ENCODE measurements at places on chromosomes 3 and 15.

GRCh38 chr3:65716071-65716751 lies 322.5 kb downstream of the MAGI1 start:
- no peak for DNase-seq

DNA sequence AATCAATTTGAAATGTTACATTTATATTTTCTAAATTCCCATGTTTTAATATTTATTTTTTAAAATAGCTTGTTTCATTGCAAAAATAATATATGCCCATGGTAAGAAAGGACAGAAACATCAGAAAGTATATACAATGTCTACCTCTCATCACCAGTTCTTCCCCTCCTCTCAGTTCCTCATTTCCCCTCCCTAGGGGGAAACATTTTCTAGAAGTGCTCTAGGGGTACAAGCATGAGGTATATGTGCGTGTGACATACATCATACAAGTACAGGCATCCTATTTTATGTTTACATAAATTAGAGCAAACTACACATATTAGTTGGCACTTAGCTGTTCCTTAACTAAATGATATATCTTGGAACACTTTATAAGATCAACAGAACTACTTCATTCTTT lies 189.3 kb upstream of the VEPH1 start:
- no peak for DNase-seq

DNA sequence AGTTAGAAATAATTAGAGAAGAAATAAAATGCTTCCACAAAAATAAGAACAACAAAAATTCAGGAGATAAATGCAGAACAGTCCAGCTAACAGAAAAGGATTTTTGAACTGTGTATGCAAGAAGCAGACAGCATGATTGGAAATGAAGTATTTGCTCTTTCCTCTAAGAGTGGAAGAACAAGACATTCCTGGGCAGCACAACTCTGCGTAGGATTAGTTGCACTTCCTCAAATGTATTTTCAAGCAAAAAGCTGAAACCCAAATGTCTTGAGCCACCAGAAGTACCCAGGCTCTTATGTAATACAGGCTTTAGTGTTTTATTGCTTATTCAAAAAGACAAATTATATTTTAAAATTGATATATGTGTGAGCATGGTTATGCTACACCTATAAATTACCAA lies 127.2 kb downstream of the ZBTB20 start:
- no peak for DNase-seq

- no peak for DNase-seq
Observed at GRCh38 chr3:196585044-196585757, 16.7 kb downstream of the FBXO45 start.

DNA sequence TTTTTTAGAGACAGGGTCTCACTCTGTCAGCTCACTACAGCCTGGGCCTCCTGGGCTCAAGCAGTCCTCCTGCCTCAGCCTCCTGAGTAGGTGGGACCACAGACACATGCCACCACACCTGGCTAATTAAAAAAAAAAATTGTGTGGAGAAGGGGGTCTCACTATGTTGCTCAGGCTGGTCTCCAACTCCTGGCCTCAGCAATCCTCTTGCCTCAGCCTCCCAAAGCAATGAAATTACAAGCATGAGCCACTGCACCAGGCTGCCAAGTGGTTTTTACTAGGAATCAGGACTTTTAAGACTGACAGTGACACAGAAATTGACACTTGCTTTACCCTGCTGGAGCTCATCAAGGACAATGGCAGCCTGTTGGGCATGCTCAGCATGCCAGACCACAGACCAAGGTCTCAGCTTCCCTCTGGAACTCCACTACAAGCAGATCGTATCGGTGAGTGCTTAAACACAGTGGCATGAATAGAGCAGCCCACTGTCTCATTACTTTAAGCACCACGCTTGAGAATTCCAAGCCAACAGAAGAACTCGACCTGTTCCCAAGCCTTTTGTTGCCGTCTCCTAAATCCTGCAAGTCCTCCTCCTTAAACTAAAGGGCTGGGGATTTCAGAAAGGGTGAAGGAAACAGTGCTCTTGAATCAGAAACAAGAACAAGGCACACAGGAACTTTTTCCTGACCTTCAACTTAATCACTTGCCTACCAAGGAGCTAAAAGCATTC lies 41.4 kb downstream of the EOMES start:
- no peak for DNase-seq

- DNase-seq, result peak; percentile 44
Observed at GRCh38 chr3:23805633-23806533, at the start of gene UBE2E1. TSS of gene UBE2E1 (plus strand) at chr3:23805955. CDS start at chr3:23807270, 1,315 bp downstream.

DNA sequence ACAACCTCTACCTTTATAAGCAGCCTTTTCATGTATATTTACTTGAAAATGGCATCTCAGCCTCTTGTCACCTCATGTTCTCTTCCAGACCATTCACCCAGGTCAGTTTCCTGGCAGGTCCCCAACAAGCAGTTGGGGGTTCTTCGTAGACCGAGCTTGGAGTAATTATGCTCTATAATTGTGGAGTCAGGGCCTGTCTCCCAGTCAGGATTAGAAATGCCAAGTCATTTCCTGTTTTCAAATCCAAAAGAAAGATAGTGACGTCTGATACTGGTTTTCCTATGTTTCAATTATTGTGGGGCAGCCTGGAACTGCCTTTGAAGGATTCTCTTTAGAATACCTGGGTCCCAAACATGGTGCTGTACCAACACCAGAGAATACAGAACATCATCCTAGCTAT lies 430.6 kb downstream of the MECOM start:
- DNase-seq, result no peak

DNA sequence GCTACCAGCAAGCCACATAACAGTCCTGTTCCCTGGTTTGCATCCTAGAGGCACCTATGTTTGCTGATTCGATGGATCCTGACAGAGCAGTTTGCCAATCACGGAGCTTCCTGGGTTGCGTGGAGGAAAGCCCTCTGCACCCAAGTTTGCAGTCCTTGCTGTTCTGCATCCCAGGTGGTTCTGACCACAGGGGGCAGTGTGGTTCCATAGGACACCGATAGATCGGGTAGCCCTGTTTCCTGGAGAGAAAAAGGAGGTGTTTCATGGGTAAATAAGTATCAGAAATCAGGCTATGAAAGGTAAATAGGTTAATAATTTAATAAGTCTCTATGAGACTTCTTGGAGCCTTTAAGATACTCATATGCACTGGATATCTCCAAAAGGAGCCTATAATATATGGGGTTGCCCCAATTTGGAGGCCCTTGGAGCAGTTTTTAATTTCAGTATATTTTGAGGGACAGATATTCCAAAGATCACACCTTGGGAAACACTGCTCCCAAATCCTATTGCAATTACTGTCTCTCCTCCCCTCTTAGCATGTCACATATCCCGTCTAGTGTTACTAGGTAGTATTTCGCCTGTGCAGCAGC lies 194.6 kb upstream of the TPM1 start:
- no peak for DNase-seq

DNA sequence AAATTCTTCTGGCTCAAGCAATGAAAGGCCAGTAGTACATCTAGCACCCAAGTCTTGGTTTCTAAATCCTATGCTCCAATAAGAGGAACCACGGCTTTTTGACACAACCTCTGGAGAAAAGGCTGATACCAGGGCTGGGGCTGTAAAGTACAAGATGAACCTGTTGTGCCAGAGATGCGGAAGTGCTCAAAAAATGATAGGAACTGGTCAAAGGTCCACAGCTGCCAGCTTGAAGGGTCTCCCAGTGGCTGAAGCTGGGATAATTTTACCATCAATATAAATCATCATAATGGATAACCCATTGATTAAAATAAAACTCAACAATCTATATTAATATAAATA lies 558 bp upstream of the NCEH1 start:
- no peak for DNase-seq

GRCh38 chr15:25556136-25556535 lies 117.3 kb upstream of the UBE3A start:
- no peak for DNase-seq

DNA sequence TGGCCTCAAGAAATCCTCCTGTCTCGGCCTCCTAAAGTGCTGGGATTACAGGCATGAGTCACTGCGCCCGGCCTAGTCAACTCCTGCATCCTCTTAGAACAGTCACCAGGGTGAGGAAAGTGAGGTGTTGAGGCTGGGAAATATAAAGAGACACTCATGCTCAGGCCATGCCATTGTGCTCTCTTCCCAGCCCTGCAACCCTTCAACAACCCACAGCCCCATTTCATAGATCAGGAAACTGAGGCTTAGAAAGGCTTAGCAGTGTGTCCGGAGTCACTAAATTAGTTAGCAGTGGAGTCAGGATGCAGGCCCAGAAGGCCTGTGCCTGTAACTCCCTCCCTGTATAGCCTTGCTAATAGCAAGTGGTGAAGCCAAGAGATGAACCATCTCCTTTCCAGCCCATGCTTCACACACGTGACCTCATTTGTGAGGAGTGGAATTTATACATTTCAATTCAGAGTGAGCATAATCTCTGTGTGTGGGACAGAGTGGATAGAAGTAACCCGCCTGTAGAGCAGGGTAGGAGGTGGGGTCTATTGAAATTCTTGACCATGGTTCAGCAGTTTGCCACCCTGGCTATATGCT lies 51.7 kb upstream of the USP3 start:
- DNase-seq, result no peak

DNA sequence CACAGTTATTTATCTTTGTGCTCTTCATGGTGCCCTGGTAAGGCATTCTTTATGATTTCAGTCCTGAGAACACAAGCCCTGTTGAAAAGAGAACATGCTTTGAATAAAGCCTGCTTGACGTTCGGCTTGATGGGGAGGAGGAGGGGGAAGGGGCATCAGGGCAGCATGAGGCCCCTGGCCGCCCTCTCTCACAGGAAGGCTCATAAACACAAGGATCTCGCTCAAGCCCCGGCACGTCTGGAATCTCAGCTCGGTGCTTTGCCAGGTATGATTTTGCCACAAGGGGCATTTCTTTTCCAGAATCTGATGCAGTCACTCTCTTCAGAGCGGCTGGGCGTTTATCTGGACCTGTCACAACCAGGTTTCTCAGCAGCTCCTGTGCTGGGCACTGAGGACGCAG lies 129.4 kb downstream of the DNAJB8 start:
- no peak for DNase-seq

DNA sequence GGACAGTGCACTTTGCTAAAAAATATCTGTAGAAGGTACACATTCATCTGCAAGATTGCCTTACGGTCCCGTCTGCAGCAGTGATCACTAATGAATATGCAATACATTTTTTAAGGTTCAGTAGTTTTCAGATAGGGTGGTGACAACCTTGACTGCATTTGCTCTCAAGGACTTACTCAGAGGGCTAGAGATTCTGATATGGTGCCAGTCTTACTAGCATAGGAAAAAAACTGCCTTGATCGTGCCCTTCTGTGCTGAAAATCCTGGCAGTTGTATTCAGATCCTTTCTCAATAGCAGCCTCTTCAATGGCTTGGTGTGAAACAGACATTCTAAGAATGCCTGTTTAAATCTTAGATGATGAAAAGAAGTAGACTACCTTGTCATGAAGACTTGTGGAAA lies 411.9 kb upstream of the CCDC54 start:
- DNase-seq, result no peak

- DNase-seq, result no peak
Observed at GRCh38 chr3:4756057-4756775, 223.0 kb upstream of the BHLHE40 start.

GRCh38 chr15:26103002-26103404 lies 239.9 kb upstream of the ATP10A start:
- no peak for DNase-seq

- DNase-seq, result no peak
Observed at GRCh38 chr3:65919826-65920225, 118.9 kb downstream of the MAGI1 start.

- no peak for DNase-seq
Observed at GRCh38 chr3:27114684-27115083, 254.5 kb downstream of the NEK10 start.

GRCh38 chr3:17535274-17535673 lies 207.2 kb downstream of the TBC1D5 start:
- DNase-seq, result no peak

GRCh38 chr3:183664913-183665381 lies 29.5 kb downstream of the KLHL24 start:
- DNase-seq, result no peak

DNA sequence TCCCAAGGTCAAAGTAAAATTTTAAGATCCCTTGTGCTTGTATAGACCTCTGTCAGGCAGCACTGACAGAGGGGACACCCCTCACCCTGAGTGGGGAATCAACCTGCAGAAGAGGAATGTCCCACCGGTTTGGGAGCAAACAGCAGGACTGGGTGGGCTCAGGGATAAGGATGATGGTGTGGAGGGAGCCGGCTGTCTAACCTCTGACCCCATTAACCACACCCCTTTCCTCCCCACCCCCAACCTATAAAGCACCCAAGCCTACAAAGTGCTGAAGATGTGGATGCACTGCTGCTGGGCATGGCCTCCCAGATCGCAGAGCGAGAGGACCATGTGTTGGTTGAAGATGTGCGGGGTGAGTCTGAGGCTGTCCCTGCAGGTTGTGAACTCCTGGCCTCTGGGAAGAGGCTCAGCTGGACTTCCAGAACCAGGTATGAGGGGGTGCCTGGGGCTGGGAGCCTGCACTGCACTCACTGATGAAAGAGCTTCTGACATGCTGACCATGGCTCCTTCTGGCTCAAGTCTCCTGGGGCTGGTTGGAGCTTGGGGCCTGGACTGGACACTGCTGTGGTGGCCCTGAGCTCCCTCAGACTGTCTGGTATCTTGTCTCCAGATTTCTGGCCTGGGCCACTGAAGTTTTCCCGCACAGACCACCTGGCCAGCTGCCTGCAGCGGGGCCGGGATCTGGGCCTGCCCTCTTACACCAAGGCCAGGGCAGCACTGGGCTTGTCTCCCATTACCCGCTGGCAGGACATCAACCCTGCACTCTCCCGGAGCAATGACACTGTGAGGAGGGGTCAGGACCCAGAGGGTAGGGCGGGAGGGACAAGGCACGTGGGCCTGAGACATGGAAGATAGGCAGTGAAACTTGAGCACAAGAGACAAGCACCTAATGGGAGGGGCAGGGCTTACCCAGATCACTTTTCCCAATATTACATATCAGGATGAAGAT lies 9.3 kb downstream of the DUOX1 start:
- no peak for DNase-seq

DNA sequence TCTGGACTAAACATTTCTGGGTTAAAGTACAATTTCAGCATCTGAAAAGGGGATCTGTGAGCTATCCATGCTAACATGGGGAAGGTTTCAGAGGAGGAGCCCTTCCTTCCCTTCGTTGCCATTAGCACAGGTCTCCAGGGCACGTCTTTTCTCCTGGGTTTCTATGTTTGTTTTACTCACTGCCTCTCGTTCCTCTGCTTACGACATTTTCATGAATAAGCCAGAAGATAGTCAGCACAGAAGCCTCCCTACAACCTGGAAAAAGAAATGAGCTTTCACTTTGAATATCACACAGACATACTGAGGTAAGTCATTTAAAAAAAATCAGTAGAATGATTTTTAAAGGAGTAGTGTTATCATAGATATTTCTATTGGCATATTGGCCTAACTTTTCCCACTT lies 117.2 kb upstream of the KCNMB2 start:
- no peak for DNase-seq

Data from activated CD8-positive, alpha-beta memory T cell treated with anti-CD3 and anti-CD28 coated beads for 4 hours (primary cell).